ENCODE measurements at places on chromosomes 4 and X.

DNA sequence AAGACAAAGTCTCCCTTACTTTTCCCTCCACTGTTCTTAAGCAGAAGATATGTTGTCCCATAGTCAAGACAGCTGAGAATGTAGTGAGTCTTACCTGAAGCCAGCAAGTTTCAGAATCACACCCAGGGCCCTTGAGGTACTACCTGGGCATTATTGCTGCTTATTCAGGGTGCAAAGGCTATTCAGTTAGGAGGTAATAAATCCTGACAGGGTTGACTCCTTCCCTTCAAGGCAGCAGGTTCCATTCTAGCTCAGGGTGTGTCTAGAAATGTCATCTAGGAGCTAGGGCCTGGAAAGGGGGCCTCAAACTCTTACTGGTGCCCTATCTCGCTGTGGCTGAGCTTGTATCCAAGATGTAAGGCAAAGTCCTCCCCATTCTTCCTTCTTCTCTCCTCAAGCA lies 259.0 kb downstream of the FAT4 start:
- DNase-seq = no peak

DNA sequence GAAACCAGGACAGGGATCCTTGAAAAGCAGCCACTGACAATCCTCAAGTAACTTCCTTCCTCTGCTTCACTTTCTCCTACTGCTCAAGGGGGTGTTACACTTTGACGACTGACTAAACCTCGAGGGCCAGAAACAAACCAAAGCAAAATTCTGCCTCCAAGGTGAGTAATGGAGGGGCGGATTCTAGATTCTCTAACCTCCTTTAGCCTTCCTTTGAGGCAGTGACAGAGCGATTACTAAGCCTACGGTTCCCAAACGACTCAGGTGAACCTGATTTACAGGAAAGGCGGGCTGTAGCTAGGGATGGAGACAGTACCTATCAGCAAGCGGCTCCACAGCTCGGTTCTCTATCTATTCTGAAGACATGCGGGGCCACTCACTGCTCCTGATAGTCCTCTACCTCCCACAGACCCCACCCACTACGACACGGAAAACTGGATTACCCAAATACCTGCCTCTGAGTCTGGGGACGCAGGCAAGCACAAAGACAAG lies 487 bp downstream of the TBCK start:
- DNase-seq = no peak

DNA sequence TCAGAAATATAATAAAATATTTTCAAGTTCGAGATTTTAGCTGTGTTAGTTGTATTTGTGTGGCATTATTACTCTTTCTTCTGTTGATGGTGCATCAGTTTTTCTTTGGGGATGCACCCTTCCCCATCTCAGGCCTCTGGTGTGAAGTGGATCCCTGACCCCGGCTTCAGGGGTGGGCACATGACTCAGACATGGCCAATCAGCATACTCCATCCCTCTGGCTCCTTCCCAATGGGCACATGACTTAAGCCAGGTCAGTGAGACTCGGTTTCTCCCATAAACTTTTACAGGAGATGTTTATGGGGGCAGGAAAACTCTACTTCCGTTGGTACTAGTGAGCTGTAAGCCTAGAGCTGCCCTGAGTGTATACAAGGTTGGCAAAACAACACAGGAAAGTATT lies 3.0 kb upstream of the KIT start:
- DNase-seq = no peak

GRCh38 chr4:112288455-112288854 lies 2.8 kb upstream of the TIFA start:
- no peak for DNase-seq

GRCh38 chr4:2302387-2303119 lies 40.6 kb upstream of the MXD4 start:
- peak; percentile 42 for DNase-seq

GRCh38 chrX:1392376-1393068 lies 609 bp upstream of the SLC25A6 start:
- DNase-seq = no peak

- DNase-seq = no peak
Measured at GRCh38 chrX:29691044-29691443, 524.3 kb upstream of the MAGEB2 start.

- DNase-seq = peak; percentile 83
Measured at GRCh38 chr4:2009651-2010233, 968 bp upstream of the NELFA start.

GRCh38 chr4:13711233-13711785 lies 83.8 kb upstream of the BOD1L1 start:
- DNase-seq = no peak

DNA sequence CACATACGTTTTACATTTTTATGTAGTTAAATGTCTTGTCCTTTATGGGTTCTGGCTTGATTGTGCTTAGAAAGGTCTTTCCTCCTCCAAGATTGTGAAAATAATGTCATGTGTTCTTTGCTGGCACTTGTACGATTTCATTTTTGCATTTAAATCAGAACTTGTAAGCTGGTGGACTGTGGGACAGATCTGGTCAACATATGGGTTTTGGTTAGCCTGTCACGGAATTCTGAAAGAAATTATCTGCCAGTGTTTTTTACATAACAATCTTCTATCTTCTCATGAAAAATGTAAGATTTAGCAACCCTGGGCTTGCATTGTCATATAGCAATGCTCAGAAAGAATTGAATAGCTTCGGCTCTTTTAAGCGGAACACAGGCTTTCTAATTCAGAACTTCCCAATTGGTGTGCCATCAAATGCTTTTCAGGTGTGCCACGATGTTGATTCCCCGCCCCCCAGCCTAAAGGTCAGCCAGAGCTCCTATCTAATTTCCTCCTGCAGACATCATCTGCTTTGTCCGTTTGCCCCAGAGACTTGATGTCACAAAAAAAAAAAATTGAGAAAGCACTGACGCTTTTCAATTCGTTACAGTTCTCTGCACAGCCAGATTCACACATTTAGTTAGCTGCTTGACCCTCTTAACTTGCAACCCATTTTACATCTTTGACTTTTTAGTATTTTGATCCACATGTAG lies 16.2 kb downstream of the AFF1 start:
- DNase-seq = no peak

DNA sequence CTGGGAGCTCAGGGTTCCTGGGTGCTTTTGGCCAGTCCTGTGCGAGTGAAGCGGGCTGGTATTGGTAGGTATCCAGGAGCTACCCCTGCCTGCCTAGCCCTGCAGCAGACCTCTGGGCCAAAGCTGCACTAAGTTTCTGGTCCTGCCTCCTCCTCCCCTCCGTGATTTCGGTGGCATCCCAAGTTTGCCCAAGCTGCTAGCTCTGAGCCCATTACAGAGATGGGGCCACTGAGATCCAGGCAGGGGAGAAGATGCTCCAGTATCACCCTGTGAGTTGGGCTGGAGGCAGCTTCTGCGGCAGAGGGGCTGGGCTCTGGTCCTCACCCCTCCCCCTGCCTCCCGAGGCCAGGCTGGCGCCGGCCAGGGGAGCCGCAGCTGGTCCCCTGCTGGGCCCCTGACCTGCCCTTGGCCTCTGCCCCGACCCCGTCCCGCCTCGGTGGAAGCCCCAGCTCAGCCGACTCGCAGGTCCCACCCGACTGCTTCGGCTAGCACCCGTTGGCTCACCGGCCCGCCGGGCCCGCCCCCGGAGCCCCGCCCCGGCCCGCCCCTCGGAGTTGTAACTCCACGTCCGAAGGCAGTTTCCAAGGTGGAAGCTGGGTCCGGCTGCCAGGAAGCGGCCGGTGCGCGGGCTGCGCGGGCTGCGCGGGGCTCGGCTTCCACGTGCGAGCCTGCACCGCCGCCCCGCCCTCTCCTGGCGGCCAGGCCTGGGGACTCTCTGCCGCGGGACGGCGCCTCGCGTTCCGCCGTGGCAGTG lies at the start of gene DUSP9:
TSS of gene DUSP9 (plus strand) at position 584 of the 754 bp plus-strand sequence. CDS start 751 bp downstream, outside the sequence.
- DNase-seq = peak; percentile 62

DNA sequence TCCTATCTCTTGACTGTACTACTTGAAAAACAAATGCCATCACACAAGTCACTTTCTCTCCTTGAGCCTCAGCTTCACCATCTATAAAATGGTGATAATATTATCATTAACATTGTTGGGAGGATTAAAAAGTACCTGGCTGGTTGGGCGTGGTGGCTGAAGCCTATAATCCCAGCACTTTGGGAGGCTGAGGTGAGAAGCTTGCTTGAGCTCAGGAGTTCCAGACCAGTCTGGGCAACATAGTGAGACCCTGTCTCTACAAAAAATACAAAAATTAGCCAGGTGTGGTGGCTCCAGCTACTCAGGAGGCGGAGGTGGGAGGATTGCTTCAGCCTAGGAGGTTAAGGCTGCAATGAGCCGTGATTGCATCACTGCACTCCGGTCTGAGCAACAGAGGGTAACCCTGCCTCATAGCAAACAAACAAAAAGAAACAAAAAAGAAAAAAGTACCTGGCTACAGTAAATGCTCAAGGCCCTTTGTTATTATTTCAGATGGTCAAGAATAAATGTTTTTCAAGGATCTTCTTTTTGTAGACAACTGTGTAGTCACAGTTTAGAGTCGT lies 120.3 kb downstream of the CHRNA9 start:
- DNase-seq = no peak

DNA sequence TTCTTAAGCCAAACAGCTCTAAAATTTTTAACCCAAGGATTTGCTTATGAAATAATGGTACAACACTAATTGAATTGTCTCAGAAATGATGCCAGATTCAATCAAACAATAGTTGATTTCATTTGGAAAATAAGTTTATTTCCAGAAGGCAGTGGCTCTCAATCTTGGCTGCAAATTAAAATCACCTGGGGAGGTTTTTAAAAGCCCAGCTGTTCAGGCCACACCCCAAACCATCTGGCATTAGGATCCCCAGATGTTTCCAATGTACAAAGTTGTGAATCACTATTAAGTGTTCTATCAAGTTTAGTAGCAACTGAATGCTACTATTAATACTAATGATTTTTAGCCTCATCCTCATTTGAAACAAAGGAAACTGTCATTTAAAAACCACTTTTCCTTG lies 22.2 kb downstream of the TMEM184C start:
- no peak for DNase-seq

DNA sequence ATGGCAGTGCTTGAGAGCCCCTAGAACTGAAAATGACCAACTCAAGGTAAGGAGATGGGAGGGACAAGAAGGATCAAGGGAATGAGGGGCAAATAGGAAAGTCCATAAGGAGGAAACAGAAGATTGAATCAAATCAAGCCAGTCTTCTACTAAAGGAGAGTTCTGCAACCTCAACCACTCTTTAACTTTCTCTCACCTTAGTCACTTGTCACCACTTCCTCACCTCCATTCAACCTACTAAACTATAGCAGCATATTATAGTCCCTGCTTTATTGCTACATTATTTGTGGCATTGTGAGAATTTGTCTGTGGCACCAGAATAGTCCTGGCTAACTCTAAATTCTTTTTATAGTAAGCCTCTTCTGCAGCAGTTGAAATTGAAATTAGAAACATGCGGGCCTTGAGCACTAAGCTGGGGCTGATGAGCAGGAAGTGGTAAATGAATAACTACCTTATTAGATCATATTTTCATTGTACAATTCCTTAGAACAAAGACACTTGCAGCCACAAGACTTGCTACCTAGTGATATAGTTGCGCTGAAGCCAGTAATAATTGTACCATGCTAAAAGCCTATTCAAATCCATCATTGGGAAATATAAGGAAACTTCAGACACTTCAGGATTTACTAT lies 336.9 kb downstream of the ZNF674 start:
- no peak for DNase-seq

- DNase-seq = peak; percentile 65
Measured at GRCh38 chrX:23317799-23318724, 16.6 kb upstream of the PTCHD1 start.

DNA sequence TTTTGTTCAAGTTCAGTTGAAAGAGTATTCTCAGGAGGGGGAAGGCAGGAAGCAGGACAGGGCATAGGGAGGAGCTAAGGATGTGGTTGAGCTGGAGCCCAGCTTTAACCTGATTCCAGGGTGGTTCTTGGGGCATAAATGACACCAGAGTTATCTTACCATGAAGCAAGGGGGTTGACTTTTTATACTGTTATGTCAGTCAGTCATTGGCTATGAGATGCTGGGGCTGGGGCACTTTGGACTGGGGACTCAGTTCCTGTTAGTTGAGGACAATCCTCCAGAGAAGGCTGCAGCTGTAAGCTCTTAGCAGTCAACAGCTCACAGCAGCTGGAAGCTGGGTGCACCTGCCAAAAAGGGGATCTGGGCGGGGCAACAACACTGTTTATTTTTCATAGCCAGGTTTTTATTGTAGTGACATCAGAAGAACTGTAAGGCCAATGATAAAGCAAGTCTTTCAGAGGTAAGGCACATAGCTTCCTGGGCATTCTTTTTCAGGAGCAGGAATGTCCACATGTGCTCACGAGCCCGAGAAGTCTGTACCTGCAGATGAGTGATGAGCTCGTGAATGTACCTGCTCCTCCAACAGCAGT lies 78.5 kb downstream of the MID1IP1 start:
- no peak for DNase-seq

GRCh38 chrX:25204182-25204581 lies 188.4 kb upstream of the ARX start:
- no peak for DNase-seq

- DNase-seq = no peak
Measured at GRCh38 chrX:70508296-70508911, 63.8 kb downstream of the DLG3 start.

GRCh38 chr4:148210661-148211060 lies 231.6 kb downstream of the NR3C2 start:
- no peak for DNase-seq

- no peak for DNase-seq
Measured at GRCh38 chr4:2482693-2483092, 13.8 kb downstream of the RNF4 start.

GRCh38 chr4:176191974-176192373 lies 3.4 kb downstream of the SPATA4 start:
- DNase-seq = no peak
